ENCODE measurements at places on chromosomes 11 and 22. TPM values are rescaled to one million over a fixed set of nuclear protein-coding genes. Genes with fewer than 3 reads are reported as not detected.

The GAL gene
- total RNA-seq, result 3.9 TPM

The NAA40 gene
- 47.4 TPM for total RNA-seq

The C11orf86 gene
- total RNA-seq, result not detected

The PRRG4 gene
- total RNA-seq, result 11.5 TPM

The ATM gene
- total RNA-seq, result 40.8 TPM

The UBQLNL gene
- total RNA-seq, result not detected

The PDE3B gene
- total RNA-seq, result not detected

The KCNK7 gene
- not detected for total RNA-seq

The PKDREJ gene
- total RNA-seq, result not detected

The CCDC87 gene
- total RNA-seq, result 1.0 TPM

The GAB4 gene
- not detected for total RNA-seq

The ZNF214 gene
- total RNA-seq, result 0.55 TPM

The MS4A12 gene
- total RNA-seq, result not detected

The OR8A1 gene
- not detected for total RNA-seq

The AIFM3 gene
- 7.4 TPM for total RNA-seq

The RFPL1 gene
- not detected for total RNA-seq
